Hepatocyte (in vitro differentiated cells): ENCODE measurements at places on chromosomes 12 and 14. TPM values are rescaled to one million over a fixed set of nuclear protein-coding genes. Genes with fewer than 3 reads are reported as not detected.

TAS2R19 gene
- polyA plus RNA-seq = 0.16 and 1.4 TPM in 2 replicates

DNA sequence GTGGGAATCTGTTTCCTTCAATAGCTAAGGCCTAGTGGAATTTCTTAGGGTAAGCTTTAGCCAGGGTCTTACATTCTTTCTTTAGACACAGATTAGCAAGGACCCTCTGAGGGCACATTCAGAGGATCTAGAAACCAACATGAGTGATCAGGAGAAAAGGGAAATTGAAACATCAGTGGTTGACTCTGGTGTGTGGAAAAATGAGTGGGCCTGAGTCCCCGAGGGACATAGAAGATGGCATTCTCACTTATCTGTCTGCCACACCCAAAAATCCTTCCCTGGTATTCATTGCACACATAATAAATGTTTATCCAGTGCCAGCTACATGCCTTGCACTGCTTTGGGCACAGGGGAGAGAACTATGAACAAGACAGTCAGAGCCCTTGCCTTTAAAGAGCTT is 82.9 kb downstream of the SSPN start:
- DNase-seq = no peak

GRCh38 chr14:99296517-99296916 is 24.5 kb upstream of the BCL11B start:
- no peak for DNase-seq

DNA sequence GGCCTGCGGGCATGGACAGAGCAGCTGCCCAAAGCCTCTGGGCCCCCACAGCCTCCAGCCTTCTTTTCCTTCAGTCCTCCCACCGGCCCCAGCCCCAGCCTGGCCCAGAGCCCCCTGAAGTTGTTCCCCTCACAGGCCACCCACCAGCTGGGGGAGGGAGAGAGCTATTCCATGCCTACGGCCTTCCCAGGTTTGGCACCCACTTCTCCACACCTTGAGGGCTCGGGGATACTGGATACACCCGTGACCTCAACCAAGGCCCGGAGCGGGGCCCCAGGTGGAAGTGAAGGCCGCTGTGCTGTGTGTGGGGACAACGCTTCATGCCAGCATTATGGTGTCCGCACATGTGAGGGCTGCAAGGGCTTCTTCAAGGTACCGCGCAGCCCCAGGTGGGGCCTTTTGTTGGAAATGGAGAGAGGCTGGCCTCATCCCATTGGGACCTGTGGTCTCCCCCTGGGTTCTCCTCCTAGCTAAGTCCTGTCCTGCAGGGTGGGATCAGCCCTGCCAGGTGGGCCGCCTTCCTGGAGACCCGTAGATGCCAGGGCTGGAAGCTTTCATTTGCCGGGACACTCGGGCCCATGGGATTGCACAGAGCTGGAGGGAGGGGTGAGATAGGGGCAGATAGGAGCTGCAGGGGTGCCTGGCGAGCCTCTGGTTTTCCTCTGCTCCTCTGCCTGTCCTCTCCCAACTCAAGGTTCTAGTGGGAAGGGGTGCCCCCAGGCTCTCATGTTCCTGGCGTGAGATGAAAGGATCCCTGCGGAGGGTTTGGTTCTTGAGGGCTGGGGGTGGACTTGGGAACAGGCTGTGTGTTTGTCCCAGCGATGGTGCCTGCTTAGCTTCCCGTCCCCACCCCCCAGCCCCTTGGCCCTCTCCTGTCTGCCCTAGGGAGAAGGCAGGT is 3.8 kb downstream of the NR4A1 start:
- peak; percentile 9 for DNase-seq

DNA sequence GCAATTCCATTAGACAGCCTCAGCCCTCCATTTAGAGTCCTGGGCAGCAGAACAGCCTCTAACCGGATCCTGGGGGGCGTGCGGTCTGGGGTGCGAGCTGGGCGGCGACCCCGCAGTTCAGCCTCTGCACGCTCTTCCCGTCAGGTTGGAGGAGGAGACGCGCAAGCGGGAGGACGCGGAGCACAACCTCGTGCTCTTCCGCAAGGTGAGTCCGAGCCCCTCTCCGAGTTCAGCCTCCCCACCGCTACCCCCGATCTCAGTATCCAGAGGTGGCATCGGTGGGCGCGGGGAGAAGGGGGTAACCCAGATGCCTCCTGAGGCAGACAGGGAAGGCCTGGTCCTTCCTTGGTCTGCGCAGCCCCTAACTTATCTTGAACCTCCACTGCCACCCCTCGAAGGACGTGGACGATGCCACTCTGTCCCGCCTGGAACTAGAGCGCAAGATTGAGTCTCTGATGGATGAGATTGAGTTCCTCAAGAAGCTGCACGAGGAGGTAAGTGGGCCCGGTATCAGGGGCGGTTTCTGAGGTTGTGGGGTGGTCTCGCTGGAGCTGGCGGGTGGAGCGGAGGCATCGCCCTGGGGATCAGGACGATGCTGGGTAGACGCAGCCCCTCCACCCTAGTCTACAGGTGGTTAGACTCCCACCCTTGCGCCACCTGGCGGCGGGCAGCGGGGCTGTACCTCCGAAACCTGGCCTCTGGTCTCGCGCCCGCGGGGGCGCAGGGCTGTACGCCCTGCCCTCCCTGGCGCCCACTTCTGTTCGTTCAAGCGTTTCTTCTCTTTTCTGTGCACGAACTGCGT is 1.3 kb downstream of the PRPH start:
- peak; percentile 63 for DNase-seq
